ENCODE measurements at places on chromosomes 13 and 19. TPM values are rescaled to one million over a fixed set of nuclear protein-coding genes. Genes with fewer than 3 reads are reported as not detected.

GRCh38 chr19:6030214-6030507 lies 52.2 kb upstream of the RANBP3 start:
- ATAC-seq: peak; percentile 68

- no peak for ATAC-seq
Measured at GRCh38 chr19:10299545-10300458, 9.8 kb downstream of the ZGLP1 start.

DNA sequence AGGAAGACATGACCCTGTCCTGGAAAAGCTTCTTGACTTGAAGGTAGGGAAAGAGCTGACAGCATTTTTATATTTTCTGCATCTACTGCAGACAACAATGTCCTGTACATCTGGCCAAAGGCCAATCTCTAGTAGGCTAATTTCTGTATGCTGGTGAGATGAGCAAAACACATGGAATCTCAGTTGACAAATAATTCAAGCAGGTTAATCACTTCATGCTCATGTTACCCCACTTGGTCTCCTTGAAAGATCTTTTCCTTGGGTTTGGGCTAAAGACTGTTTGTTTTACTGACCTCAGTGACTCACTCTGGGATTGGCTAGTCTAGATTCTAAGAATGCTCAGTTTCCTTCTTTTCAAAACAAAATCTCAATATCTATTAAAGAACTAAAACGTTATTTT lies 298.8 kb downstream of the LMO7 start:
- ATAC-seq: no peak

GRCh38 chr13:95505986-95506385 lies 46.5 kb upstream of the CLDN10 start:
- ATAC-seq: no peak

GRCh38 chr13:59962343-59962742 lies 201.4 kb downstream of the DIAPH3 start:
- ATAC-seq: no peak

- peak; percentile 94 for ATAC-seq
Measured at GRCh38 chr13:114078461-114079451, 53.7 kb downstream of the RASA3 start.

Gene GATAD2A
- total RNA-seq: 19.3 TPM

All from motor neuron (in vitro differentiated cells).